ENCODE measurements at places on chromosomes 4 and X.

GRCh38 chr4:68865760-68866159 lies 50.0 kb downstream of the UGT2B10 start:
- DNase-seq, result no peak

DNA sequence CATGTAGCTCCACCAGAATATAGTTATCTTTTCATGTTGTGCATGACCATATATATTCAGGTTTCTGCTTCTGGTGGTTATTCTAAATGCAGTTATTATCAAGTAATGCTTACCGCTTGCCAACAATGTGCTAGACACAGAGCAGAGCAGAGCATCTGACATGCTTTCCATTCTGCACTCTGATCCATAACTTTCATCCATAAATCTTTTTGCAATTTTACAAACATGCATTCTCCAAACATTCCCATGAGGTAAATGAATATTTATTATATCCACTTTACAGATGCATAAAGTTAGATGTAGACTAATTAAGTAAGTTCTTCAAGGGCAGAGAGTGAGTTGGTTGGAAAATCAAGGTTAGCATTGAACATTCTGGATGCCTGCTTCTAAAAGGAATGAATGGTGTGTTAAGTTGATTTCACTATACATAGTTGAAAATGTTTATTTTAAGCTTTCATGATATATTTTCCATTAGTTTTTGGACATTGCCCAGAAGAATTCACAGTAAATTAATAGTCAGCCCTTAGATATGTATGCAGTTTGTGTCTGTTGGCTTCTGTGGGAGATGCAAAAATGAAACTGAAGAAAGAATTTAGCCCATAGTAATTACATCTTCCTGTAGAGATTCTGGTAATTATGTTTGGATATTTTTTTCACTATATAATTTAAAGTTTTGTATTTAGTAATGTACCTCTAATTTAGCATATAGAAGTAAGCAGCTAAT lies 867.8 kb downstream of the CCSER1 start:
- DNase-seq, result no peak

- no peak for DNase-seq
Measured at GRCh38 chrX:43878906-43879526, 3.2 kb downstream of the MAOB start.

DNA sequence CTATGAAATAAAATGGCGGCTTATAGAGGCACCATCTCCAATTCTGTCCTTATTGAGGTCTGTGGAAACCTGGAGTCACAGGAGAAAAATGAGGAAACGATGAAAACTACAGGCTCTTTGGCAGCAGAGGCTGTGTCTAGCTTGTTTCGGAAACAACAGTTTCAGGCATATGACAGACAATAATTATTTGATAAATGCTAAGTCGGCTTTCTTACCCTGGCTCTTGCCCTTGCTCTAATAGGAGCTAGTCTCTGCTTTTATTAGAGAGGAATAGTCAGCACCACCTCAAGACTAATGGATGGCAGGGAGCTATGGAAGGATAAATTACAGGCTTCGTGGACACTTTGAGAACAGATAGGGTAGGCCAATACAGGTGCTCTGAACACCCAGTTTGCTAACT lies 24.3 kb downstream of the HADH start:
- no peak for DNase-seq

DNA sequence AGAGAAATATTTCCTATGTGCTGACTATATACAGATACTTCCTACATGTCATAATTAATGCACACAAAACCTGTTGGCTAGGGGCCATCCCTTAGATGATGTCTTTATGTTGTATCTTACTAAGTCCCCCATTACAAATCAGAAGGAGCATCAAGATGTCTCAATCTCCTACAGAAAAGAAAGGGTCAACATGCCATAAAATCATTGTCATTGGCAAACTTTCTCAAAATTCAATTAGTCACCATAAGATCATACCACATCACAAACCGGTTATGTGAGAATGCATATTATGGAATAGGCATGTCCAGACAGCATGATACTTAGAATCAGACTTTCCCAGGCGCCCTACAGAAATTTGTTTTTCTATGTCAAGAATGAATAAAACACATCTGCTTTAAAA lies 175.2 kb upstream of the TET2 start:
- DNase-seq, result no peak

GRCh38 chr4:1759170-1759817 lies 33.8 kb upstream of the FGFR3 start:
- no peak for DNase-seq

DNA sequence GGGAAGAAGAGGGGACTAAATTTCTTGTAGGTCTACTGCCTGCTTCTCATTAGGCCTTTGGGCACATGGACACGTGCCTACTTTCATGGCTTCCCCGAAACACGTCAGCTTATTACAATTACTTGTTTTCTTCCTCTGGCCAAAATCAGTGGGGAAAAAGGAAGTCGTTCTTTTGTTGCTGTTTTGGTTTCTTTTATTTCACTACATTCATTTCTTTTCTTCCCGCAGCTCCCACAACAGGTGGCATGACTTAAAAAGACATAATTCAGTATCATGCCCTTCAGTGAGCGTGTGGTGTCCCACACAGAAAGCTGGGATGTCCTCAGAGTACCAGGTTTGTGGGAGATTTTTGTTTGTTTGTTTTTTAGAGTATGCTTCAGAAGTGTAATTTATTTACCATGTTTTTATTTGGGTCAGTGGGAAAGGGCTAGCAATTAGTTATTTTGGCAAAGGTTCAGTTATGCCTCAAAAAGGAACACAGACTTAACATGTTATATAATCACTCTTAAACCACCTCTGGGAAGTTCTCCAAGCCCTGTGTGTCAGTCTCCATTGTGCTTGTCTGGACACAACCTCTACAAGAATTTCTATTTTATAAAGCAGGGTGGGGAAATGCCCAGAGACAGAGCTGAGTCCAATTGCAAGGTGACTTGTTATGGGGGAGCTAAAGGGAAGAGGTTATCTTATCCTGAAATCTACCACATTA lies 44.2 kb upstream of the SPRY1 start:
- DNase-seq, result no peak

- no peak for DNase-seq
Measured at GRCh38 chrX:65745992-65746391, 78.5 kb downstream of the MSN start.

- no peak for DNase-seq
Measured at GRCh38 chr4:152512483-152512882, 23.4 kb downstream of the FBXW7 start.

GRCh38 chr4:92679149-92679548 lies 375.4 kb downstream of the GRID2 start:
- DNase-seq, result no peak

- no peak for DNase-seq
Measured at GRCh38 chr4:148447681-148448080, 5.5 kb upstream of the NR3C2 start.

DNA sequence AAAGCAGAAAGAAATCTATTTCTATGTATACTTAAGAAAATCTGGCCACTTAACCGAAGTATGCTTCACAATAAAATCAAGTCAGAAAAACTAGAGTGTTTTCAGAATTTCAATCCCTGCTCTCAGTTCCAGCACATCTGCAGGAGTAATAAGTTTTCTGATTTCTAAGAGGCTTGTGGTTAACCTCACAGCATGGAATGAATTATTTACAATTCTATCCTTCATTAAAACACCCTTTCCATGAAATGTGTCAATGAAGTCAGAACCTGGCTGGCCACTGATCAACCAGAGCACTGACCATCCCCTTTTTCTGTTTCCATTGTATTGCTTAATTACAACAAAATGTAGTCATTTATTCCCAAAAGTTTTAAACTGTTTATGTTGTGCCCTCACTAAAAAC lies 781.4 kb upstream of the INTU start:
- no peak for DNase-seq

GRCh38 chrX:32195611-32196010 lies 1015.7 kb downstream of the DMD start:
- no peak for DNase-seq

- no peak for DNase-seq
Measured at GRCh38 chr4:59455751-59456150, 1744.4 kb upstream of the ADGRL3 start.

- DNase-seq, result no peak
Measured at GRCh38 chr4:115331241-115331640, 217.8 kb upstream of the NDST4 start.

- no peak for DNase-seq
Measured at GRCh38 chr4:74006009-74006476, 7.6 kb upstream of the CXCL5 start.

GRCh38 chr4:46277165-46277951 lies 112.6 kb downstream of the GABRA2 start:
- no peak for DNase-seq

DNA sequence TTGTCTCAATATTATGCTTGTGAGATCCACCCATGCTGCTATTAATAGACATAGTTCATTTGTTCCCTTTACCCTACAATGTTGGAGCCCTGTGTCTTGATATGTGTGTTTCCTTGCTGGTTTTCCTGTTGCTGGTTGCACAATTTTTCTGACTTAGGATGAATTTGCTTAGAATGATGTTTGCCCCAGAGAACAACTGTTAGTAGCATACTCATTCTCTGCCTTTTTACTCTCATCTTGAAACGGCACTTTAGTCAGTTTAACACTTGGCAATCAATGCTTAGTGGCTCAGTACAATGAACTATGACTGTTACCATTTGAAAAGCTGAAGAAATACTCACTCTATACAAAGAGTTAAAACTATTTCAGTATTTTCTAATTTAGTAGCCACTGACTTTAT lies 158.8 kb upstream of the NDST4 start:
- peak; percentile 3 for DNase-seq

DNA sequence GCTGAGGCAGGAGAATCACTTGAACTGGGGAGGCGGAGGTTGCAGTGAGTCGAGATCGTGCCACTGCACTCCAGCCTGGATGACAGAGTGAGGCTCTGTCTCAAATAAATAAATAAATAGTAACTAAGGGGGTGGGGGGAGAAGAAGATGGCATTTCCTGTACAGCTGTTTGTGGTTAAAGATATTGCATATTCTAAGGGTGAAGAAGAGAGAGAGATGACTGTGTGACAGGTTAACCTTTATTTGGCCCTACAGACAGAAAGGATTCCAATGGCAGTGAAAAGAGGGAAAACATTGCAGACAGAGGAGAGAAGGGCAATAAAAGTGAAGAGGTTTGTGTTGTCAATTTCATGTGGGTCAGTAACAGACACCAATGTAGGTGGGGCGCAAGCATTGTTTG lies 9.4 kb downstream of the TASL start:
- DNase-seq, result peak; percentile 28

- DNase-seq, result no peak
Measured at GRCh38 chrX:39853417-39854030, 244.2 kb downstream of the BCOR start.

- no peak for DNase-seq
Measured at GRCh38 chr4:31851946-31852345, 1131.8 kb downstream of the PCDH7 start.

- DNase-seq, result no peak
Measured at GRCh38 chr4:94571715-94572114, 120.0 kb downstream of the PDLIM5 start.

- DNase-seq, result no peak
Measured at GRCh38 chr4:69071286-69071685, 25.0 kb upstream of the UGT2B7 start.

- DNase-seq, result no peak
Measured at GRCh38 chr4:185405296-185405999, 8.8 kb downstream of the ANKRD37 start.

DNA sequence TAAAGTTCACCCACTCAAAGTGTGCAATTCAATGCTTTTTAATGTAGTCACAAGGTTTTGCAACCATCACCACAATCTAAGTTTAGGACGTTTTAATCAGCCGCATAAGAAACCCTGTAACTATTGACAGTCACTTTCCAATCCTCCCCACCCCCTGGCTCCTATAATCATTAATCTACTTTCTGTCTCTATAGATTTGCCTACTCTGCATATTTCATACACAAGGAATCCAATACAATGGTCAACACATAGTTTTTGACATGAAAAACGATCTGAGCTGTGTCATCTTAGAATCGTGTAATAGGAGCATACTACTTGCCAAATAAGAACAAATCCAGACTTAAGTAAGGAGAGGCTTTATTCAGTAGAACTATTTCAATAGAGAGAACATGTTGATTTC lies 47.6 kb downstream of the ANXA3 start:
- no peak for DNase-seq

DNA sequence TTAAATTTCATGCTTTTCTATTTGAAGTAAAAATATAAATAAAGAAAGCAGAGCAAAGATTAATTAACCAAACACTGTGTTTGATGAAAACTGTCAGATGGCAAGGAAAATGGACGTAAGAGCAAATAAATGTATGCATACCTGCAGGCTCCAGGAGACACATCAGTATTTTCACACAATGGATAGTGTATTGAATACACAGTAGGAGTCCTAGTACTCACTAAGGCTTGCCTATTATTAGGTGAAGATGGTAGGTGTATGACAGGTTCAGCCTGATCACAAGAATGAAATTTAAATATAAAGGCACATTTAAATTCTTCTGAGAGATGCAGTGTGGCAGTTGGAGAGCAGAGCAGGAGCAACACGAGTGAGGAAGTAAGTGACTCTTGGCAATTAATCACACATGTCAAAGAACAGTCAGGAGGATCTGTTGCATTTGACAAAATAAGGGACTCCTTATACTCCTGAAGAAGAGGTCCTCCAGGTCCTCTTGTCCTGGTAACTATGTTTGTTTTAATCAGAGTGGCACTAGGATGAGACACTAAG lies 106.0 kb upstream of the NDST4 start:
- no peak for DNase-seq

DNA sequence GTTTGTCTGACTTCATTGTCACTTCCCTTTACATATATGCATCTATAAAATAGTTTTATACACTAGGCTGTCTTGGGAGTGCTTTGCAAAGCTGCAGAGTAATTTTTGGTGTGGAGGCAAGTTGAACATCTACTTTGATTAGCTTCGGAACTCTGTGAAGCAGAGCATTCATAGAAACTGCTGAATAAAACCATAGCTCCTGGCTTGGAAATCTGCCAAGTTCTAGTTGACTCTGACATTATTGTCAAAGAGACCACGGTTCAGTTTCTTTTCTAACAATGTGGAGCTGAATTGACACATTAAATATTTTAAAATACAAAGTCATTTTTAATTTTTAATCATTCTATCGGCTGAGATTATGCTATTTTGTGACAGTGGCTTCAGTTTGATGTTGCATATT lies 335.0 kb downstream of the BMPR1B start:
- no peak for DNase-seq

DNA sequence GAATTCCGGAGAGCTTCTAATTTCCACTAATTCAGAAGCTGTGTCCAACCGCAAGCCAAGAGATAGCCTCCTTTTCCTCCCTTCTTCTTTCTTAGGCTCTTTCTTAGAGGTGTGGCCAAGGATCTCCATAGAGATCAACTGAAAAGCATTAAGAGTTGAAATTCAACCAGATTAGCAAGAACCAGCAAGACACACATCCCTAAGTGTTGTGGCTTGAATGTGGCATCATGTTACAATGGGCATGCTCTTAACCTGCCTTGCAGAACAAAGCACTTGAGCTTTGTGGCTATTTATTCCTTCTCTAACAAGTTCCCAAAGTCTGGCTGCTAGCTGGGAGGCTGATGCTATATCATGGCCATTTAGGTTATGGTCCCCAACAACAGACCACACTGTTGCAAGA lies 10.4 kb downstream of the ANOS1 start:
- no peak for DNase-seq

DNA sequence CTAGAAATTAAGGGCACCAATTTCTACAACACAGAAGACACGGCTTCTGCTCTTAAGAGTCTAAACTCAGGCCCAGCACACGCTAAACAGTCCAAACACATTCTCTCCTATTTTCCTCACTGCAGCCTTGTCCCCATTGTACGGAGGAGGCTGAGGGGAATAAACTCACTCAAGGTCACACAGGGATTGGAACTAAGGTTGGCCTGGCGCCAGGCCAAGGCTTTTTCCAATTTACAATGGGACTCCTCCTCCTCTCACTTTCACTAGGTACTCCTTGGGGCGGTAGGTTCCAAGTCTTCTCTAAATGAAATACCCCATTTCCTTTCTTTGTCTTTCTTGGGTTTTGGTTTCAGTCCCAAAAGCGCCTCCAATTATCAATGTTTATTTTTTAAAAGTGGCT lies 48.7 kb upstream of the CRMP1 start:
- no peak for DNase-seq
